ENCODE measurements at places on chromosomes 7 and 10.

DNA sequence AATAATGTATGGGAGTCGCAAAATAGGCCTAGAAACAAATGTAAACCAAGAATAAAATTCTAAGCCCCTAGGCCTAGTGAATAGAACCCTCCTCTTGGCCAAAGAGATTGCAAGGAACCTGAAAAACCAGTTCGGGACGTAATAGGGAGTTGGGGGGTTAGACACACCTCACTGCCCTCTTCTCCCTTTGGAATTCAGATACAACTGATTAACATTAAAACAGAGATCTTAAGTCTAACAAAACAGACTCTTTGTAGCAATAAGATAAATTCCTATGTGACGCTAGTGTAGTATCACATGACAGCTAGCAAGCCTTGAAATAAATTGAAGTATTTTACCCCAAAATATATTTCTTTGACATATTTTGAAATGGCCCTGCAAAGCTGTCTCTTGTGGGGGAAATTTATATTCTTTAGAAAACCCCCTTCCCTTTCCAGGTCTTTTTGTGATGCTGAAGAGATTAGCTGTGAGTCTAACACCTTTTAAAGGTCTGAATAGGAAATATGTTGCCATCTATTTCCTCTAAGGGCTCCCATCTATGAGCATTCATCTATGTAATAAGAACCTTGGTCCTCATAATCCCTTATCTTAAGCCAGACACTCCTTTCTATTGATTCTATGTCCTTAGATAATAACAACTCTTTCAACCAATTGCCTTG lies 623.4 kb upstream of the NRG3 start:
- no peak for DNase-seq

- no peak for DNase-seq
Observed at GRCh38 chr7:159165352-159165751, 20.7 kb upstream of the VIPR2 start.

- no peak for DNase-seq
Observed at GRCh38 chr10:3740157-3740871, 44.7 kb downstream of the KLF6 start.

GRCh38 chr7:96591159-96591899 lies 118.3 kb downstream of the SEM1 start:
- DNase-seq, result no peak

- DNase-seq, result no peak
Observed at GRCh38 chr7:79361214-79361613, 92.3 kb downstream of the MAGI2 start.

DNA sequence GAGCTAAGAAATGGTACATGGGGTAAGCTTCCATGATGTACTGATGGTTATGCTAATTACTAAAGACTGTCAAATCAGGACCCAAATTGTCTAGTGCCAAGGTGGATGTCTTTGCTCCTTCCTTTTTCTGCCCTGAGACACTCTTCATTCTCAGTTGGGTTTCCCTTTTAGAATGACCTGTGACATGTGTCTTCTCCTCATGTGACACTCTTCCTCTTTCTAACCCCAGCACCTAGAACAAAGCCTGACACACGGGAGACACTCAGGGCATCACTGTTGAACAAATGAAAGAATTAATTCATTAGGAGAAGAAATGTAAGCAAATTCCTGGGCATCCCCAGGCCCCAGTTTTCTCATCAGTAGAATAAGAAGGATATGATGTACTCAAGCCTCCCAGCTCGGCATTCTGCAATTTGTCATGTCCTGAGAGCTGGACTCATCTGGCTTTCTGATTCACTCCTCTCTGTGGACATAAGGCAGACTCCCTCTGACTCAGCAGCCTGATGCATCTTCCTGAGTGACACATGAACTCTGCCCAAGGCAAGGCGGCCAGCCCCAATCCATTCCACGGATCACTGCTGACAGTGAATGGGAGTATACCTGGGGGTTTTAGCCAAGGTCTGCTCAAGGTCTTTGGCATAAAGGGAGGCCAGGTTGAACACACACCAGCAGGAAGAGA lies 473.8 kb downstream of the KCNMA1 start:
- DNase-seq, result no peak

- DNase-seq, result no peak
Observed at GRCh38 chr7:128309976-128310375, 33.7 kb downstream of the RBM28 start.

GRCh38 chr10:75639736-75640135 lies 208.3 kb downstream of the LRMDA start:
- no peak for DNase-seq

GRCh38 chr10:45471531-45472310 lies 97.7 kb downstream of the ALOX5 start:
- DNase-seq, result no peak

DNA sequence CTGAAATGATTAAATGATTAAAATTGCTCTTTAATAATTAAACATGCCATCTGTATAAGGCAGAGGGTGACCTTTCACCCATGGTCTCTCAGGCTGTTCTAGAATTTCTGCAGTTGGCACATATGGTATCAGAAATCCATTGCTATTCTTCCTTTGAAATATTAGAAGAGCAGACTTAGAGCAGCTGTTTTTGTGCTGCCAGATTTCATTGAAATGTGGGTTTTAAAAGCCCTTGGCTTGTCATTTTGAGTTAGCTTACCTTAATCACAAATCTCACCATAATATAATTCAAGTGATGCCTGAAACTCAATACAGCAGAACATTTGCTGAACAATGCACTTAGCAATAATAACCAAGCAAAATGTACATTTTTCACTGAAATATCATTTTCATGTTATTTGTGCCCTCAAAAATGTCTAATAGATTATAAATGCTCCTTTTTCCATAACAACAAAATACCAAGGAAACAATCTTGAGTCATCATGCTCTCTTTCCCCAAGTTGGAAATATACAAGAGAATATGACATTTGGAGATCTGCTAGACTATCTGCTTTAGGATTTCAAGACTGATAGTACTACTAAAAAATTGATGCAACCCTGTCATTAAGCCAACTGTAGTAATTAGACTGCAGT lies 16.1 kb upstream of the PTTG1IP2 start:
- no peak for DNase-seq

DNA sequence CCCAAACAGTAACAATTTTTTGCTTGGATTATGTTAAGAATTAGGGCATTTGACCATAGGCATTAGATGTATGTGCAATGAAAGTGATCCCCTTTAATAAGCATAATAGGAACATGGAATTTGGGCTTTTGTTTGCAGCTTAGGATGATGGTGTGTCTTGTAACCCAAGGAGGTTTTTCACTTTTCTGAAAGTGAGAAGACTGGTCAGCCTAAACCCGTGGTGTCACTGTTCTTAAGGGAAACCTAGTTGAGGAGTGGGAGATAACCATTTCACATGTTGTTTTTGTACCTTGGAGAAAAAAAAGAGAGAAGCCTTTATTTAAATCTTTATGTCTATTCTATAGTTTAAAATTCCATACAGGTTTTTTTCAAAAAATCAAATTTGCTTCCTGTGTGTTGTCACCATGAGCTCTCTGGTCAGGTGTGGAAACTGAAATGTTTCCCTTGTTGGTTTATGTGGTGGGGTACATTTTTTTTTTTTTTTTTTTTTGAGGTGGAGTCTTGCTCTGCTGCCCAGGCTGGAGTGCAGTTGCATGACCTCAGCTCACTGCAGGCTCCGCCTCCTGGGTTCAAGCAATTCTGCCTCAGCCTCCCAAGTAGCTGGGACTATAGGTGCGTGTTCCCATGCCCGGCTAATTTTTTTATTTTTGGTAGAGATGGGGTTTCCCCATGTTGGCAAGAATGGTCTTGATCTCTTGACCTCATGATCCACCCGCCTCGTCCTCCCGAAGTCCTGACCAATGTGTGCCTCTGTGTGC lies 7.7 kb downstream of the CCM2 start:
- no peak for DNase-seq

DNA sequence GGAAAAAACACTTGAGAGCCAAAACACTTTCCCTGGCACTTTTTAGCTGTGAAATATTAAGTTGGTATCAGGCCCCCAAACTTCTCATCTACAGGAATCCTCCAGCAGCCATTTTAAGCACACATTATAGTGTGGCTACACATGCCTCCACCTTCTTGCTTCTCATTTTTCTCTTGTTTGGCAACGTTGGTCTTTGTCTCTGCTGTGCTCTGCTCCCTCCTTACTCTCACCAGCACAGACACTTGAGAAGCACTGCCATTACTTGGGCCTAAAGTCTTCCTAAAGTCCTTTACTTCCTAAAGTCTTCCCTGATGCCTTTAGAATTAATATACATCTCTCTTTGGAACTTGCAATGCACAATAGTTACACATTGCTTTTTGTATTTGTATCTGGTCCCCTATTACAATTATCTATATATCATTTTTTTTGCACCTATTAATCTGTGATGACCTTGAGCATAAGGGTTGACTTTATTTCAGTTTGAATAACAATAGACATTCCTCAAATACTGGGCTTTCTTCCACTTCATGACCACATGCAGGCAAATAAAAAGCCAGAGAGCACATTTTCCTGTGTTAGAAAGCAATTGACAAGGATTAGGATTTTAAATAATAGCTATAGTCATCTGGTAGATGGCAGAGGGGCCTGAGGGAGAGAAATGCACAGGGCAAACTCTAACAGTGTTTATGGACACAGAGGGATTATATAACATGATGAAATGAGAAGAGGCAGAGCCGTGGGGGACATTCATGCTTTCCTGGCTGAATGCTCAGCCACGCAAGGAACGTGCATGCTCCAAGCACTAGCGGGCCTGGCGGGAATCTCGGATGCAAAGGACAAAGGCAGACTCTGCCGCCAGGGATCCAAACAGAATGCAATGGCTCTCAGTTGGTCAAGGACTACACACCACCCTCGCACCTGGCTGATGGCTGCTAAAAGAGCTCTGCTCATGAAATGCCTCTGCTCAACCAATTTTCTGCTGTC lies 99.3 kb downstream of the CDC14C start:
- no peak for DNase-seq

GRCh38 chr10:103712146-103712545 lies 143.2 kb downstream of the SH3PXD2A start:
- no peak for DNase-seq

GRCh38 chr7:108335269-108335918 lies 120.8 kb downstream of the NRCAM start:
- no peak for DNase-seq

DNA sequence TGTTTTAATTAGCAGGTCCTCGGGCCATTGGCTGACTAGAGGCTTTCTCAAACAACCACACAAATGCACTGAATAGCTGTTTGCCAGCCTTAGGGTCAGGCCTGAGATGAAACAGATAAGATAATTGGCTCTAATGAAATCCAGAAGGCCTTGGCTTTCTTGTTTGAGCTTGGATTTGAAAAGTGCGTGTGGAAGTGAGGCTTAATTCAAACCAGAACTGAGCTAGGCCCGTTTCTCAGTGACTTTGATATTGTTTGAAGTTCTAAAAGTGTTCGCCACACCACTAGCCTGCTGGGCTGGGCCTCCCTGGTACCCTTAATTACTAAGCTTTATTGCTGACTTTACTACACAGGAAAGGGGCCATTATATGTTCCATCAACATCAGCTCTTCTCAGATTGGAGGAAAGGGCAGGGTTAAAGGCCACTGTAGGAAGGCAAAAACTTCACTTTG lies 270.6 kb downstream of the TWIST1 start:
- no peak for DNase-seq

DNA sequence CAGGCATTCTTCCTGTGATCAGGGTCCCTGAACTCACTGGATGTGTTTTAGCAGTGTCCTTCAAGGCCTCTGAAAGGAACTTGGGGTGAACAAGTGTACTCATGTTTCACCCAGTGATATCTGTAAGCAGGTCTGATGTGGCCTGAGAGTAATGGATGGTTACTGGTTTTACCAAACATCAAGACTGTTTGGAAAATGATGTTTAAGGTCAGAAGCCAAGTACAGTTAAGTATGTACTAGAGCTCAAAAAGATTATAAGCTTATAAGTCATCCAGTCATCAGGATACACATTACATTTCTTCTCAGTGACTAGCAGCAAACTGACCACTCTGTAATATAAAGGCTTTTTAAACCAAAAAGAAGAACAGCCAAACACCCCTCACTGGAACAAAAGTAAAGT lies 79.8 kb upstream of the PTN start:
- DNase-seq, result no peak

Data from CD4-positive, alpha-beta T cell treated with Interleukin-21 for 1 hour (primary cell).